NCI-H524 treated with DMSO at 0.1 percent for 48 hours (cell line): ENCODE measurements at places on chromosomes 4 and X.

DNA sequence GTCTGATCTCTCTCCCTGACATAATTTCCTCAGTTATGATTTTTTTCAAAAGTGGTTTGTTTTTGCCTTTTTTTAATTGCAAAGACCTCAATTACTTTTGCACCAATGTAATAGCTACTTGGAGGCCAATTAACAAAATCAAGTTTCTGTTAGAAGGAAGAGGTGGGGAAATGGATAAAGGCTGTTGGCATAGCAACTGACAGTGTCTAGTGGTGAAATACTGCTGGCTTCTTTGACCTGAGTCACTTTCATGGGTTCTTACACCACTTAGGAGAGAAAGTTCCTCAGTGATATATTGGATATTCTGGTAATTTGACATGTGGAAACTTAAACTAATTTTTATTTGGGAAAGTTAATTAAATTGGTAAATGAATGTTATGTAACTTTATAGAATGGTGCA is 26.5 kb upstream of the ATP8A1 start:
- DNase-seq = no peak

GRCh38 chrX:54045563-54046228 is 1.4 kb upstream of the PHF8 start:
- no peak for DNase-seq

- no peak for DNase-seq
Observed at GRCh38 chr4:155688211-155688610, 21.6 kb downstream of the GUCY1A1 start.

- DNase-seq = no peak
Observed at GRCh38 chr4:48635980-48636379, 144.1 kb downstream of the FRYL start.

- no peak for DNase-seq
Observed at GRCh38 chr4:168221301-168221700, 97.3 kb downstream of the DDX60 start.

DNA sequence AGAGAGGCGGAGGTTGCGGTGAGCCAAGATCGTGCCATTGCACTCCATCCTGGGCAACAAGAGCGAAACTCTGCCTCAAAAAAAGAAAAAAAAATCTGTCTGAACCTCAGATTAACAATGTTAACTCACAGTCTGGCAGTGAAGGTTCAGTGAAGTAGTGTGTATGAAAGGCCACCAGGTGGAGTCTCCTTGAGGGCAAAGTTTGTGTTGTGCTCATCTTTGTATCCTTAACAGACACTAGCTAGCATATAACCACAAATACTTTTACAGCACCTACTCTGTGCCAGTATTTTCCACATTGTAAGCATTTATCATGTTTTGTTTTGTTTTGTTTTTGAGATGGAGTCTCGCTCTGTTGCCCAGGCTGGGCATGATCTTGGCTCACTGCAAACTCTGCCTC is 46.0 kb upstream of the MGST2 start:
- no peak for DNase-seq

DNA sequence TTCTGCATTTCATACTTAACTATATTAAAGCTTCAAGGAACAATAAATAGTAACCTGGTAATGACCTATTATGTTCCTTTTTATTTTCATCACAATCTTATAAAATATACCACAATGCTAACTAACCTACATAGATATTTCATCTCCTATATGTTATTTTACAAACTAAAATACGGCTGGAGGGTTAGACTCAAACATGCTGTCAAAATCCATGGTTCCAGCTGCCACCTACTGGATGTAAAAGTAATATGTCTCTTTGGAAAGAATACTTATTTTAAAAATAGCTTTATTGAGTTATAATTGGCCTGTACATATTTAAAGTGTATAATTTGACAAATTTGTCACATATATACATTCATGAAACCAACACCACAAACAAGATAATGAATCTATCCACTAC is 15.0 kb downstream of the RGN start:
- no peak for DNase-seq

GRCh38 chr4:80916770-80917169 is 113.7 kb upstream of the BMP3 start:
- DNase-seq = no peak

- DNase-seq = no peak
Observed at GRCh38 chr4:112110059-112110425, 35.2 kb upstream of the FAM241A start.

GRCh38 chrX:42778096-42778495 is at the start of gene PPP1R2C:
Gene PPP1R2C (minus strand): TSS chrX:42778163. CDS start chrX:42778079, 84 bp downstream.
- DNase-seq = no peak

DNA sequence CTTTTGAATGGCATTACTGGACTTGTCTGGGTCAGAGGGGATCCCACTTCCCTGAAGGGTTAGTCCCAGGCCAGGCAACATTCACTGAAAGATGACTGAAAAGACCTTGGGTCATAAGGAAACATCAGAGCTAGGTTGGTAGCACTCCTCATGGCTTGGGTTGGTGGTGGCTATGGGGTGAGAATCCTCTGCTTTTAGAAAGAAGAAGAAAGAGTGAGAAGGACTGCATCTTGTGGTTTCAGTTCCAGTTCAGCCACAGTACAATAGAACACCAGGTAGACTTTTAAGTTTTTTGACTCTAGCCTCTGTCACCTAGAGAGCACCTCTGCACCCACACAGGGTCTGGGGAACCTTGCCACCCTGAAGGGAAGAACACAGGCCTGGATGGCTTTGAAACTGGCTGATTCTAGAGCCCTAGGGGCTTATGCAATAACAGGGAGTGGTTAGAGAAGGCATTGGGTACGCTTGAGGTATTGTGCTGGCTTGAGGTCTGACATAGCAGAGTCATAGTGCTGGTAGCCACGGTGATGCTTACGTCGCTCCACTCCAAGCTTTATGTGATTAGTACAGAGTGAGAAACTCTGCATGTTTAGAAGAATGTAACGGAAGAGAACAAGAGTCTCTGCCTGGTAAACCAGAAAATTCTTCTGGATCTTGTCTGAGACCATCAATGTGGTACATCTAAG is 36.5 kb downstream of the PRR32 start:
- no peak for DNase-seq

DNA sequence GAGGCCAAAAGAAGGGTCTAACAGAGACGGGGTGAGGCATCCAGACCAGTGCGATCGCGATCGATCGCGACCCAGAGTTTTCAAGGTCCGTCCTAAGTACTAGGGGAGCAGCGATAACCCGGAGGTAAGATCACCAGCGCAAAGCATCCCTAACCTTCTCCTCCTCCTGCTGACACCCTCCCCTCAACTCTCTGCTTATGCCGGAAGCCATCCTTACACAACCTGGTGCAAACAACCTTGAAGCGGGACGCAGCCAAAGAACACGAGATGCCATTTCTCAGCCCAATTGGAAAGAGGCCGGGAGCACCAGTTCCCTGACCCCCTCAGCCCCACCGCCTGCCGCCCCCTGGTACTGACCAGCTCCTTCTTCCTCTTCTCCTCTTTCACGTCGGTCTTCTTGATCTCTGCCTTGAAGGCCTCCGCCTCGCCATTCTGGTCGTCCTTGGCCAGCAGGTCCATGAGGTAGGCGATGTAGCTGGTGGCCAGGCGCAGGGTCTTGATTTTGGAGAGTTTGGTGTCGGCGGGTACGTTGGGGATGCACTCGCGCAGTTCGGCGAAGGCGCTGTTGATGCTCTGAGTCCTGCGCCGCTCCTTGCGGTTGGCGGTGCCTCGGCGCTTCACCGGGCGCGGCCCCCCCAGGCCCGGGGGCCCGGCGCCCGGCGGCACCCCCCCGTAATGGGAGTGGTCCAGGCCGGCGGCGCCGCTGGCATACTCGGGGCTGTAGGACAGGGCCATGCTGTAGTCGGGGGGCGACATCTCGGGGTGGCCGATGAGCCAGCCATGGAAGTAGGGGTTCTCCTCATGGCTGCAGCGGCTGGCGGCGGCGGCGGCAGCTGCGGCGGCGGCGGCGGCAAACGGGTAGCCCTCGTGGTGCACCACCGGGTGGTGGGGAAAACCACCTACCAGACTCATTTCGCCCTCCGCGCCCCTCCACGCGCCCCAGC is 1.4 kb downstream of the HAND2 start:
- no peak for DNase-seq

- DNase-seq = no peak
Observed at GRCh38 chrX:68203646-68204045, 229.6 kb downstream of the OPHN1 start.

GRCh38 chr4:180794333-180794732 is 1448.9 kb upstream of the TENM3 start:
- DNase-seq = no peak

- no peak for DNase-seq
Observed at GRCh38 chr4:10184041-10184440, 67.4 kb upstream of the WDR1 start.

DNA sequence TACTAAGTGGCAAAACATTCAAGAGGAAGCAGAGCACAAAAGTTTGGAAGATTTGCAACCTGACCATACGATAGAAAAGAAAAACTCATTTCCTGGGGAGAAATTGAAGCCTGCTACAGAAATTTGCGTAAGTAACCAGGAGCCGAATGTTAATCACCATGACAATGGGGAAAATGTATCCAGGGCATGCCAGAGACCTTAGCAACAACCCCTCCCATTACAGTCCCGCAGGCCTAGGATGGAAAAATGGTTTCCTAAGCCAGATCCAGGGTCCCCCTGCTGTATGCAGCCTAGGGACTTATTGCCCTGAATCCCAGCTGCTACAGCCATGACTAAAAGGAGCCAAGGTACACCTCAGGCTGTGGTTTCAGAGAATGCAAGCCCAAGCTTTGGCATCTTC is 472.2 kb upstream of the KLHL4 start:
- no peak for DNase-seq

- DNase-seq = no peak
Observed at GRCh38 chr4:122666527-122667245, 45.8 kb upstream of the IL21 start.

GRCh38 chr4:75830906-75831305 is 71.3 kb downstream of the PPEF2 start:
- no peak for DNase-seq

- no peak for DNase-seq
Observed at GRCh38 chr4:8051644-8052043, 107.0 kb downstream of the ABLIM2 start.

GRCh38 chr4:148112231-148112982 is 329.8 kb downstream of the NR3C2 start:
- no peak for DNase-seq

- no peak for DNase-seq
Observed at GRCh38 chr4:76540486-76540885, 105.5 kb downstream of the SHROOM3 start.

- no peak for DNase-seq
Observed at GRCh38 chr4:143424276-143424675, 87.6 kb downstream of the GAB1 start.

DNA sequence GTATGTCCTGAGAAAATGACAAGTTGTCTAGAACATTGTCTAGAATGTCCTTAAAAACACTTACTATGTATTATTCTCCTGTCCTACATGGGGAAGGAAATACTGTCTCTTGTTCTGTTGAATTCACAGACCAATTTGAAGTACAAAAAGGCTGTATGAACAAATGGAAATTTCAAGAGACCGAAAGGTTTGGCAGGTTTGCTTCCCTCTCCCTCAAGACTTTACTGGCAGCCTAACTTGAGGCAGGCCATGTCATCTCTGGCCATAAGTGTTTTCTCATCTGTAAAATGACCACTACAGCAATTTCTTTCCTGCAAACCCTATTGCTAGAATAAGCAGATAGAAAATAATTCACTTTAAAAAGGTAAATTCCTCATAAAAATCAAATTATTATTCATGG is 191.2 kb upstream of the BMP3 start:
- DNase-seq = no peak

- DNase-seq = no peak
Observed at GRCh38 chrX:110444996-110445395, 86.3 kb downstream of the RTL9 start.

GRCh38 chrX:119878740-119879139 is 7.1 kb downstream of the NDUFA1 start:
- DNase-seq = no peak

DNA sequence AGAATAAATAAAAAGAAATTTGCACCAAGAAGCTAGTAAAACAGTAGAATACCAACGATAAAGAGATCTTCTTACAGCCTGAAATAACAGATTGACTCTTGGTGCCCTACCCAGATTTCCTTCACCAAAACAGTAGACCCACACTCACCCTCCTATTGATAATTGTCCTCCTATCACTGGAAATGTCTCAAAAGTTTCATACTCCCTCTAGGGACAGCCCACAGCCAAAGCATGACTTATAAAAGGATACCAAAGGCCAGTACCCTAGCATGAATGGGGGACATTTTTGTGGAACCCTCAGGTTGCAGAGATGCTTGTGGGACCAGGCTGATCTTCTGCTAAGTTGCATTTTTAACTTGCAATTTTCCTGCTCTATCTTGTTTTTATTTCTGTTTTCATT is 104.1 kb downstream of the INPP4B start:
- DNase-seq = no peak

GRCh38 chrX:103393487-103393886 is 17.1 kb downstream of the BEX3 start:
- no peak for DNase-seq

- DNase-seq = no peak
Observed at GRCh38 chrX:77622233-77622632, 163.8 kb downstream of the ATRX start.

GRCh38 chrX:53594354-53594753 is 92.2 kb downstream of the HUWE1 start:
- no peak for DNase-seq

DNA sequence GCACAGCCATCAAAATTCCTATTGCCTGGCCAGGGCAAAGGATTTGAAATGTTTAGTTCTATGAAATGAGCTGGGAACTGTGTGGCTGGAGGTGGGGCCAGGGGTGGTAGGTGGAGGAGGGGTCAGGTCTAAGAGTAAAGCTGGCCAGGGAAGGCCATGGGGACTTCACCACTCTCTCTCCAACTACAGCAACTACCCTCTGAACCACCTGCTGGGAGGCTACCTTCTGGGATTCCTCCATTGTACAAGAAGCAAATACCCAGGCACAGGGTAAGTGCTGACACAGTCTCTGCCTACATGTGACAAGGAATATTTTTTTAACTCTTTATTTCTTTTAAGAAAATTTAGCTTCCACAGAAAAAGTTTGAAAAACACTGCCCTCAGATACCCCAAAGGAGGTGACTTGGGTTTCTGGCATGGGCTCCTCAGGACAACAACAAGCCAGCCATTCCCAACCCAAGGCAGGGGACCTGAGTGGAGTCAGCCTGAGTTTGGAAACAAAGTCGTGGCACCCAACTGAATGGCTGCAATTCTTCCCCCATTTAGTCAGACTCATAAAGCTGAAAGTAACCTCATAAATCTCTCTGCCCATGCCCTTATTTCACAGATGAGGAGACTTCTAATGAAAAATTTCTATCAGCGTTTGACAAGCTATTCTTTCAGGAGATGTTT is 593.8 kb upstream of the DIPK2B start:
- no peak for DNase-seq

DNA sequence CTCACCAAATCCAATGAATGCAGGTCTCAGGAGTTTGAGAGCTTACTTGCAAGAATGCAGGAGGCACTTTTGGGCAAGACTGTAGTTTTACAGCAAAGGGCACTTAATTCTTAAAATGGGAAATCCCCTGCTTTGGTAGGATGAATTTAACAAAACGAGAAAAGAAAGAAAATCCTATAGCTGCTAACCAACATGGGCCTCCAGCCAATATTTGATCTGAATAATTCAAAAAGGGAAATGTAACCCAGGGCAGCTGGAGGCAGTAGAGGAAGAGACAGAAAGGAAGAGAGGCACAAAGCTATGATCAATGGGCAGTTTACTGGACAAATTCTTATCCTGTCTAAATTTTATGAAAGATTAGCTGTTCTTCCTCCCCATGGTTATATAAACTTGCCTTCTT is 142.3 kb downstream of the SH3KBP1 start:
- no peak for DNase-seq
